Activated CD4-positive, CD25-positive, alpha-beta regulatory T cell (primary cell): ENCODE measurements at places on chromosomes 5 and 9.

- DNase-seq: no peak
Observed at GRCh38 chr9:99296291-99296951, 74.3 kb downstream of the SEC61B start.

GRCh38 chr9:124500028-124500795, 7.0 kb downstream of the NR5A1 start:
- no peak for DNase-seq

DNA sequence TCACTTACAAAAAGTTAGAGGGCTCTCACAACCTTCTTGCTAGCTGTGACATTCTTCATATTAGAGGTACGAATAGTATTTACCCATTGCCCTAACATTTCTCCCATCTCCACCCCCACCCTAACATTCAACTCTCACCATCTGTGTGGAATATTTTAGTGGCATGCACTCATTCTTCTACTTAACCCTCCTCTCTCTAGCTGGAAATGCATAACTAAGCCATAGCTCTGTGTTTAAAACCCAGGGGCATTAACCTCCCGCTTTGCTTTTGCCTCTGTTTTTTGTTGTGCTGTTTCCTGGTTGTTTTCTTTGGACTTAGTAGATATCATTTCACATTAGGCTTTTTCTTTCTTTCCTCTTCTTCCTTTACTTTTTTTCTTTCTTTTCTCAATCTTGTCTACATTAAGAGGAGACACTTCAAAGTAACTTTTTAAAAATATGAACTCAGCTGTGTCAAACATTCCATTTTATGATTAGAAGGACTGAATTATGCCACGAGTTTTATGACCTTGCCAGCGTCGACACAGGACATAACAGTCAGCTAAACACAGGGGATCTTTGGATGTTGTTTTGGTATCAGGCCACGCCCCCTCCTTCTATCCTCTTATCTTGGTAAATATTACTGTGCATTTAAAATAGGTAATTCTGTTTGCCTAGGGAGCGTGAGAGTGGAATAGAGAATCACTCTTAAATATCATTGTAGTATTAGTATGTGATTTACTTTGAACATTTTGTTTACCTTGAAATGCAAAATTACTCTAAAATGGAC, 236.0 kb downstream of the CD180 start:
- no peak for DNase-seq

GRCh38 chr5:14185326-14186058, 42.4 kb downstream of the TRIO start:
- no peak for DNase-seq

- DNase-seq: no peak
Observed at GRCh38 chr5:154761046-154761736, 6.0 kb downstream of the LARP1 start.

GRCh38 chr5:447501-447900, 4.5 kb downstream of the EXOC3 start:
- no peak for DNase-seq

- no peak for DNase-seq
Observed at GRCh38 chr9:80890124-80890523, 799.2 kb downstream of the TLE1 start.

- no peak for DNase-seq
Observed at GRCh38 chr5:125152044-125152443, 405.6 kb upstream of the ZNF608 start.

DNA sequence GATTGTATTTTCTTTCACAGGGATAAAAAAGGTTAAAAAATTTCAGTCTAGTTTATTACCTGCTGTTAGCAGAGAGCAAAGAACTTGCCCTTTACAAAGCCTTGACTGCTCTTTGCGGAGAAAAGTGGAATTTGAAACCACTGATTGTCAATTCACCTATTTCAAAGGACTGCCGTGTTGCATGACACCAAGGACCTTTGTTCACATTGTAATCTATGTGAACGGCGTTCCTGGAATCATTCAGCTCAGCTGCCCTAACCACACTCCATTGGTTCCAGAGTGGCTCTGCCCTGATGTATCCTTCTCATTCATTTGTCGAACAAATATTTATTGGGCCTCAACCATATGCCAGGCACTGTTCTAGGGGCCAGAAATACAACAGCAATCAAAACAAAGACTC, 377.5 kb upstream of the RFX3 start:
- no peak for DNase-seq

DNA sequence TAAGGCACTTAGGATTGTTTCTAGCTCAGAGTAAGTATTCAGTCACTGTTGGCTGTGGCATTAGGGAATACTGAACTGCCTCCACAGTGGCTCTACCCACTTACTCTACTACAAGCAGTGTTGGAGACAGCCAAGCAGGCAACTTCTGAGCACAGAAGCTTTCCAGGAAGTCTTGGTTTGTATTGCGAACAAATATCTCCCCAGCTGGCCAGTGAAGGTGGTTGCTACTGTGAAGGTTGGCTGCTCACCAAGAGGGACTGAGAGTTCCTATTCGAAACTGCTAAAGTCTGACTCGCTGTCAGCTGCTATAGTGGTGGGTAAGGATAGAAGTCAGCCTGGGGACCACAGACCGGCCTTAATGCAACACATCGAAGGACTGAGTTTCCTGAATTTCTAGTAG, 319.1 kb downstream of the KIF4B start:
- DNase-seq: no peak

GRCh38 chr5:6540111-6540827, 91.6 kb downstream of the UBE2QL1 start:
- DNase-seq: no peak

DNA sequence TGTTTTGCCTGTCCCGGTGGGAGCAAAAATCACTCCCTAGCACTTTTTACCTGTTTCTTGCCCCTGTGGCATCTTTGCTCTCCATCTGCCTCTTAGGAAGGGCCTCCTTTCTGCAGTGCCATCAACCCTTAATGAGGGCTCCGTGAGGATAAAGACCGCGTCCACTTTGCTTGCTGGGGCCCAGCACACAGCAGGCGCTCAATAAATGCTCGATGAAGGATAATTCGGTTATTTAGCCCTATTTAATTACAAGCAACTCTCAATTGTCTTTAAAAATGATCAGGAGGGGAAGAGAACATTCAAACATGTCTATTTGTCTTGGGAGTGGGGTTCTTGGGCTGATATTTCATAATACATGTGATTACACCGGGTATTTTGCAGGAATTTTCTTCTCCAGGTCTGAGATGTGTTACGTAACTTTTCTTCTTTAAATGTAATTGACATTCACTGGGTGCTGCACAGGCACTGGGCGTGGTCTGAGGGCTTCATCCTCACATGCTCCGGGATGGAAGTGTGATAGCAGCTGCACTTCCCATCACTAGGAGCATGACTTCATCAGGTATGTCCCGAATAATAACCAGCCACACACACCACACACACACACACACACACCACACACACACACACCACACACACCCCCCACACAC, 19.8 kb upstream of the NTNG2 start:
- no peak for DNase-seq

GRCh38 chr9:16121601-16122286, 568.9 kb downstream of the CCDC171 start:
- no peak for DNase-seq

DNA sequence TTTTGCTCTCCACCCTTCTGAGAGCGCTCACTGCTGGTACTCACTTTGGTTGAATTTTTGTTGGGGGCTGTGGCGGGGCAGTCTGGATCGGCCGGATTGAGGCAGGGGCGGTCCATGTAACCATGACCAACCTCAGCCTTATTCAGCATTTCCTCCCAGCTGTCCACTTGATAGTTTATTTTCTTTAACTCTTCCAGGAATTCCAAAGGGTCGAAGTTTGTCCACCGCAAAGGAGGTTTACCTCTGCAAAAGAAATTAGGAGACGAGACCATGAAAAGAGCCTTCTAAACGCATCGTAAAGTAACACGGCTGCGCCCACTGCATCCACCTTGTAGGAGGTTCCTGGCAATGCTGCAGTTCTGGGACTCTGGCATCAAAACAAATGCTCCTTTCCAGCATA, 36.4 kb downstream of the PTCH1 start:
- DNase-seq: no peak

GRCh38 chr5:102832445-102832844, 77.3 kb downstream of the PAM start:
- no peak for DNase-seq

DNA sequence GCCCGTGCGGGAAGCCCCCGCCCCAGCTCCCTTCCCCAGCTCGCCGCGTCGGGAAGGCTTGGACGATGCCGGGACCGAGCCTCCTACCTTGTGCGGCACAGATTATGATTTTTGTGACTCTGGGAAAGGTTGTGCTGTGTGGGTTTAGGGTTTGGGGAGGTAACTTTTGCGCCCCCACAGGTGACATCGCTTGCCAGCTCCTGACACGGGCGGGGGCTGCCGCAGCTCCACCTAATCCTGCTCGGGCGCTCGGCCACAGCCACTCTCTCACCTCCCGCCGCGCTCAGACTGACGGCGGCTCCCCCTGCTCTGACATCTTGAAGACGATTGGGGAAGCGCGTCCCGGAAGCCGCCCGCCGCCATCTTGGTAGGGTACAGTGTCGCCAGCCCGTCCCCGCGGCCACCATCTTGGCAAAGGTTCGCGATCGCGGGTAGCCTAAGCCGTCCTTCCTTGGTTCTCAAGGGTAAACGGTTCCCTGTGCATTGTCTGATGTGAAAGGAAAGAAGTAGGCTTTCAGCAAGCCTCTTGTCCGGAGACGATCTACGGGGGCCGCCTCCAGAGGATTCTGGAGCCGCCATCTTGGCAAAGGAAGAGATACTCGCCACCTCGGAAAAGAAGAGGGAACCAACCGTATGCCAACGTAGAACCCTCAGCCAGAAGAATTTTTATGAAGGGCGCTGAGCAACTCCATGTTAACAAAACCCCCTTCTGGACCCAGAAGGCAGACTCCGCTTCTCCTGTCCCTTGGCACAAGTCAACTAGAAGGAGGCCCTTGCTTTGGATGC, 1.8 kb upstream of the NR3C1 start:
- DNase-seq: peak; percentile 74

DNA sequence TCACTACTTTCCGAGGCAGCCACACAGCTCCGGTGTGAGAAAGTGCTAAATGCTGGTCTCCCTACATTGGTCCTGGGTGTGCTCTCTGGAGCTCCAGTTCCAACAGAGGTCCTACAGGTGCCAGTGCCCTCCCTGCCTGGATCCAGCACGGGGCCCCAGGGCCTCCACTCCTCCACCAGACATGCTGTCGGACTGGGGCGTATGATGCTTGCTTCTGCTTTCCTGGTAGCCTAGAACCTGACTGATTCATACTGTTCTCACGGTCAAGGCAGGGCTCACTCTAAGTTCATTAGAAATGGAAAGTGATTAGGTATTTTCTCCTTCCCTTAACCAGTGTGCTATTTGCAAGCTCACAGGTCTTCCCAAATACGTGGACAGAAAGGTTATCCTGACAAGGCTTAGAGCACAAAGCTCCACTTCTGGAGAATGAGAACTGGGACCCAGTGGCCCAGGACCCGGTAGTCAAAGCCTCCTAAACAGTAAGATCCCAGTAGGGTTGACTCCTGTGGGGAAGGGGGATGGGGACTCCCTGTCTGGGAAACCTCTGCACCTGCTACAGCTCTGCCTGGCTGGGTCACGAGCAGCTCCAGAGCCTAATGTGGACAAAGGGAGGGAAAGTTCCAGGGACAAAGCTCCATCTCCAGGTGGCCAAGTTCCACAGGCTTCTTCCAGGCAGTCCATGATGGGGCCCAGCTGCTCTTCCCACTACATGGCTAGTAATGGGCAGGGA, 98.1 kb downstream of the PAX5 start:
- DNase-seq: no peak

- no peak for DNase-seq
Observed at GRCh38 chr9:88828018-88828417, 163.2 kb upstream of the S1PR3 start.

GRCh38 chr5:88883836-88884607, 1.0 kb upstream of the MEF2C start:
- DNase-seq: no peak

GRCh38 chr9:35835216-35835632, 6.2 kb downstream of the TMEM8B start:
- no peak for DNase-seq

DNA sequence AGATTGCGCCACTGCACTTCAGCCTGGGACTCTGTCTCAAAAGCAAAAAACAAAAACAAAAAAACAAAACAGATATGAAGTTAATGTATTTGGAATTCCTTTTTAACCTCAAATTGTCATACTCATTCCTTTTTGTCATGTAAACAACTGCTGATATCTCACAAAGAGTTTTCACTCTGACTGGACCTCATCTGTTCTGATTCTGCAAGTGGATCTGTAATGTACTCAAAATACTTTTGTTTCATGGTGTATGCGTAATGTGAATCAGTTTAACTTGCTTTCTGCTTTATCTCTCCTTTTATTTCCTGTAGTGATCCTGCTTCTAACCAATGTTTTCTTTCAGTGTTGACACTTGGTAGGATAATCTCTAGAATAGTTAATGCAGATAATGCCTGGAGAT, 106.7 kb downstream of the FOCAD start:
- DNase-seq: no peak

GRCh38 chr5:167716126-167716775, 575.2 kb upstream of the WWC1 start:
- DNase-seq: no peak

DNA sequence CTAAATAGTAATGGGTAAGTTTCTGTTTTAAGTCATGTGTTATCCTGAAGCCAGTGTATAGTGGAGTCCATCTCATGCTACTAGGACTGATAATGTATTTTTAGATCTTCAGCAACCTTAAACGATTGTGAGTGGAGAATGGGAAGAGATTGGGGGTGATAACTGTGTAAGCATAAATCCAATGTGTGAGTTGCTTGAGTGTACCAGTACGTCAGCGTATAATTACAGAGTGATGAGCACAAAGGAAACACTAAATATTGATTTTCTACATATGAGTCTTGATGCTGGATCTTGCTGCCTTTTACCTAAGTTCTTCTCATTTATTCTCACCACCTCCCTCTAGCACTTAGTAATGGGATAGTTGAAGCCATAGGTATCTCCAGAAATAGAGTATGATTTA, 16.3 kb upstream of the IZUMO3 start:
- no peak for DNase-seq

DNA sequence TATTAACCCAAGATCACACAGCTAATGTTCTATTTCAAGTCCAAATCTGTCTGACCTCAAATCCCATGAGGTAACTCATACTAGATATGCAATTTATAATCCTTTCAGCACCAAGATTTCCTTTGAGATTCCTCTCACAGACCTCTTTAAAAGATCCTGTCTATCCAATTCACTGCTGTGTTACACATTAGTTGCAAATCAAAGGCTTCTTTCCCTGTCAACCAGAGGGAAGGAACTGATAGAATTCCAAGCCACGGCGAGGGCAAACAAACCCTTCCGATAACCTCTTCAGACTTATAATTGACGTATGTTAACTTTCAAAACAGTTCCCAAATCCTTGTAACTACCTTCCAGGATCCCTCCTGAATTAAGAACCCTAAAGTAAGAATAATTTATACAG, 168.9 kb downstream of the DRD1 start:
- DNase-seq: no peak

DNA sequence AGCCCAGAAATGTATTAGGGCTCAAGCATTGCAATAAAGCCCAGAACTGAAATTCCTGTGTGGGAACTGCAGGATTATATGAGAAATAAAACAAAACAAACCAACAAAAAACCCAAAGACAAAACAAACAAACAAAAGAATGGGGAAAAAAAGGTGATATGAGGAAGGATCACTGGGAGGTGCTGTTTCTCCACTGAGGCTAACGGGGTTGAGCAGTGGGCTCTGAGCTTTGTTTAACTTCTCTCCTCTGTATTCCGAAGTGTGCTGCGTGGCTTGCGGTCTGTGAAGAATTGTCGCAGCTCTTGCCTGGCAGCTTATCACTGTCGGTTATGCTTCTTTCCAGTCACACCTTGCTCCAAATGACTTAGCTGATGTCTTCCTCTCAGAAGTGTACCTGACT, 106.3 kb downstream of the TENT4A start:
- no peak for DNase-seq
